ENCODE measurements at places on chromosomes 11 and 22.
A peak's percentile ranks its signal among the peaks of the same experiment; 100 is the strongest.

DNA sequence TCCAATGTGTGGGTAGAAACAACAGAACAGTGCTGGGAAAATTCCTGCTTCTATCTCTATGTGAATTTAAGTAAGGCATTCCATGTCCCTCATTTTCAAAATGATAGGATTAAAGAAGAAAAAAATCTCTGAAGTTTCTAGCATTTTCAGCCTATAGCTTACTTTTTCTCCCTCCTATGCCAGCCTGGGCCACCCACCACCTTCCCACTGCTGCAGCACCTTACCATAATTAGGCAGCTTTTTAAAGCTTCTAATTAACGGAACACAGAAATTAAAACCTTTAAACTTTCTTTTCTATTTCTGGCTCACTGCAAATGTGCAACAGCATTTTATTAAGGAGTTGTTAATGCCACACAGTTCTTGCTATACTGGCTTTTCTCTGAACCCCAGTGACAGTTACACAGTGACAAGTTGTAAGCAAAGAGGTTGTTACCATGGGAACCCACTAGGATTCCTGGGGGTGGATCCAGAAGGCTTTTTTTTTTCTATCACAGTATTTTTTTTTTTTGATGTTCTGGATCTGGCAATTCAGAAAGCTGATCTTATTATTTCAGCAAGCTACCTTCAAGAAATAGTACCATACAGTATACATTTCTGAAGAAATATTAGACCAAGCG, 20.2 kb downstream of the CELF1 start:
- no peak for DNase-seq

GRCh38 chr11:124970925-124971324, 16.9 kb downstream of the CCDC15 start:
- DNase-seq, result no peak

GRCh38 chr11:85127349-85127748, 499.8 kb downstream of the DLG2 start:
- no peak for DNase-seq

- peak; percentile 44 for DNase-seq
Observed at GRCh38 chr11:45805305-45806071, 539 bp downstream of the SLC35C1 start.

GRCh38 chr11:81707881-81708280, 1025.8 kb downstream of the FAM181B start:
- no peak for DNase-seq
